ENCODE measurements at places on chromosomes 3 and 15. TPM values are rescaled to one million over a fixed set of nuclear protein-coding genes. Genes with fewer than 3 reads are reported as not detected.

Gene SLC2A2
- total RNA-seq = not detected

DNA sequence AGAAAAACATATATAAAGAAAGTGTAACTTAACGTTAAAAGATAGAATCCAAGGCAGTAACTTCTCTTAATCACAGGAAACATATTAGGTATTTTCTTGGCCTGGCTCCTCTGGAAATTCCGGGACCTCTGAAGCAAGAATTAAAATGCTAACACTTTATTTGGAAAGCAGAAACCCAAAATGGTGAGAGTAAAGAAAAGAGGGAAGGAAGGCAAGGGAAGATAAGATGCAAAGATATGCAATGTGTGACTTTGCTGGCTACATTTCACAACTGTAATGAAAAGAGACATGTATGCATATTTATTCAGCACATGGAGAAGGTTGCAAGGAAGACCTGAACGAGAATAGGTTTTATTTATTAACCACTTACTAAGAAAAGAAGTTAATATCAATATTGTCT, 372.5 kb downstream of the TBL1XR1 start:
- DNase-seq = no peak

DNA sequence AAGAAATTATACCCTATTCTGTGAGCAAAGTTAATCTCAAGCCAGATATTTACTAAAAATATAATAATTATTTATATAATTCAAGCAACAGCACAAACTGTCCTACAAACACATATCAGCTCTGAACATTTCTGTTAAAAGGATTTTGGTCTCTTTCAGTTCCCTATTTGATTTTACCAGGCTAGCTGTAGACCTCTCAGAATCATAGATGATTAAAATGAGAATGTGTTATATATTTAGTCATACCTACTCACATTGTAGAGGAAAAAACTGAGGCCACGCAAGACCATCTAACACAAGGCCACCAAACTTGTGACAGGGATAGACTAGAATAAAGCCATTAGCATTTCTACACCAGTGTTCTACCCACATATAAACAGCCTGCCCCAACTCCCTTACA, 28.5 kb downstream of the ACKR4 start:
- DNase-seq = no peak

DNA sequence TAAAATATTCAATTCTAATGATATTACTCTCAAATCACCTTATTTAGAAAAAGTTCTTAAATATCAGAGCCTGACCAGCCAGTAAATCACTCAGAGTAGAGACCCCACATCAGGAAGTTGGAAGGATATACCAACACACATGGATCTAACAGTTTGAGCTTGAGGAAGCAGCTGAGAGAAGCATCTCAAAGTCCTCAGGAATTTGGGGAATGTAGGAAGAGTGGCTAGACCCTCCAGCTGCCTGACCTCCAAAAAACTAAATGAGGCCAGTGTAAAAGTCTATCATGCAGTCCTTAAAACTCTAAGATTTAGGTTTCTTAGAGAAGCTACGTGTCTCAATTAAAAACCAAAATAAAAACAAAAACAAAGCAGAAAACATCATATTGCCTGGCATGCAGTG, 55.4 kb downstream of the SETD2 start:
- no peak for DNase-seq

DNA sequence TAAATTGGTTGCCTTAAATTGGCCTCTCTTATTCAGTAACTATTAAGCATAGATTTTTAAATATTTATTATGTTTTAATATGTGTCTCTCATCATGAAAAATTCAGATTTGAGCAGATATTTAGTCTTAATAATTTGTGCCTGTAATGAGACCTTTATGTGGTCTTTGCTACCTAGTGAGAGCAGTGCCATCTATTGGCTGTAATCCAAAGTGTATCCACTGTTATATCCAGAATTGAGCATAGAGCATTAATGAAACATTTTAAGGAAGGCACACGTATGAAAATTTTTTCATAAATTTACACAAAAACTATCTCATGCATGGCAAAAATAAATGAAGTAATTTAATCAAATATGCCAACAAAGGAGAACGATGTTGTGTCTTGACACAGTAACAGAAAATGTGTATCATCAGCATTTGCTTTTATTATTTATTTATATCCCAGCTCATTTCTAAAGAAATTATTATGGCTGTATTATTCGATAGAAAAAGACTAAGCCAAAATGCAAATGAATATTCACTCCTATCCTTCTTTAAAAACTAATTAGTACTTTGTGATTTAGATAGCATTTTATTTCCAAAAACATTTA, 203.5 kb downstream of the RSRC1 start:
- peak; percentile 15 for DNase-seq

DNA sequence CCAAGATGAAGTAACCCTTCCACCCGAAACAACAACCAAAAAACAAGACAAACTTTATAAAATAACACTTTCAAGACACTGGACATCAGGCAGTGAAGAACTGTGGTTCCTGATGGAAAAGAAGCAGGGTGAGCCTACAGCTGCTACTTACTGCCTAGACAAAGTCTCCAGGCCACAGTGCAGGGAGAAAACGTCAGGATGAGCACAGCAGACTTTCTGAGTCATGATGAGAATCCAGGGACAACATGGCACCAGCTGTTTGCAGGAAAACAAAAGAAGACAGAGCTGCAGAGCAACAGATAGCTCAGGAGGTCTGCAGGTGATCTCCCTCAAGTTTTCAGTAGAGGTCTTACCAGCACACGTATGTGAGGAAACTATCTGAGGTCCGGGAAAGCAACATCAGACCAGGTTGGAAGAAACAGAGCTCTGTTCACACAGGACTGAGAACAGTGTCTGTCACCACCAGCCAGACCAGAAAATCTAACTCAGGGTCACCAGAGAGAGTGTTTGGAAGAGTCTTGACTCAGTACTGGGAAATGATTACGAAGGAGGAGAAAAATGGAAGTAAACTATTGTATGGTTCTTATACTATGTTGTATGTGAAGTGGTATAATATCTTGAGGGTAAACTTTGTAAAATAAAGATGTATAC, 108.9 kb downstream of the ANO10 start:
- DNase-seq = no peak

DNA sequence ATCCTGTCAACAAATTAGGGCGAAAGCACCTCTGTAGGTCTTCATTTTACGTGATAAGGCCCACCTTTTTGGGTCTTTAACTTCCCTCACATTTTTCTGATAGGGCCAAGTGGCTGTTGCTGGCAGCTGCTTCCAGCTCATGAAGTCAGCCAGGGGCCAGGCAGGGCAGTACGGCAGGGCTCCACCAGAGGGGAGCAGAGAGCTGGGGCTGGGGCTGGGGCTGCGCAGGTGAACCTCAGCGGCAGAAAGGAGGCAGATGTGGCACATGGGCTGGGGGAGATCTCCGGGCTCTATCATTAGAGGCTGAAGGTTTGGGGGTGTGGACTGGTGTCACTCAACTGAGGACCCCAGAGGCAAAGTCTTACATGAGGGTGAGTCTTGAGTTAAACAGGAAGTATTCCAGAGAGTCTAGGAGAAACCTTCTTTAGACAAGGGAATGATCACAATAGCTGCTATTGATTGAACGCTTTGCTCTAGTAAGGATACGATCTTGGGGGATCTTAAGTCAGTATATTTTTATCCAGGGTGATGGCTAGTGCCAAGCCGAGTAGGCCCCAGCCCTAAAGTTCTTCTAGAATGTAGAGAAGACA, 62.8 kb upstream of the MEX3B start:
- DNase-seq = peak; percentile 65

Gene CAND2
- 1.00 TPM for total RNA-seq

- no peak for DNase-seq
These were observed 32.2 kb upstream of the GREM1 start for GRCh38 chr15:32685576-32685975.

Gene UBAP1L
- total RNA-seq = 19.9 TPM

Gene GOLGA8G
- total RNA-seq = not detected

DNA sequence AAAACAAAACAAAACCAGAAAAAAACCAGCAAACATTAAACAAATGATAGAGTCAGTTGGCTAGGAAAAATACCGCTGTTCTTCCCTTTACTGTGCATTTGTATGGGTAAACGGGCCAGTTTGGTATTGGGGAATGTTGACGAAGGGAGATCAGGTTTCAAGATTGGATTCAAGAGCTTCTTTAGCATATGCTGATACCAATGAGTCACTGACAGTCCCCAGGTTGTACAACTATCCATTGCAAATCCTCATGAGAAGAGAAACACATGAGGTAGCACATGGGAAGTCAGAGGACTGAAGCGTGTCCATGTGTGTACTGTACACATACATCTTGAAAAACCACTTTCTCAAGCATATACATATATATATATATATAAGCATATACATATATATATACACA, 25.6 kb downstream of the TIGIT start:
- no peak for DNase-seq

Gene GPR27
- not detected for total RNA-seq

Gene SLC6A1
- not detected for total RNA-seq

GRCh38 chr3:87359025-87359424, 82.6 kb upstream of the POU1F1 start:
- DNase-seq = no peak

Gene CYP1A2
- total RNA-seq = not detected
